ENCODE measurements at places on chromosomes 12 and 14.

DNA sequence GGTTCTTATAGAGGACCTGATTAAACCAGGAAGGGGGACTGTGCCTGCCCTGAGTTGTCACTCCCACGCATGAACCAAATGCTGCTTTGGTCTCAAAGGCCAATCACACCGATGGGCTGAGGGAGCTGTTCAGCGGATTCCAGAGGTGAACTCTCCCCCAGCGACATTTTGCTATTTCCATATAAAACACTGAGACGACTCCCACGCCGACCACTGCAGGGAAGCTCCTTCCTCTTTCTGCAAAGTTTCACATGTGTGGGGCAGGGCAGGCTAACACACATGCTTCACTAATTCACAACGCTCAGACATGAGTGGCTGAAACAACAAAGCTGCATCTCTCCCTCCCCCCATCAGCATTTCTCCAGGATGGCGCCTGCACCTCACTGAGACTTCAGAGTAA lies 37.8 kb upstream of the TMEM132D start:
- no peak for DNase-seq

- DNase-seq, result no peak
Observed at GRCh38 chr12:19800884-19801283, 361.6 kb downstream of the AEBP2 start.

GRCh38 chr14:51020024-51020710 lies 74.7 kb downstream of the TRIM9 start:
- no peak for DNase-seq

- DNase-seq, result no peak
Observed at GRCh38 chr12:2560356-2560755, 234.4 kb upstream of the FKBP4 start.

DNA sequence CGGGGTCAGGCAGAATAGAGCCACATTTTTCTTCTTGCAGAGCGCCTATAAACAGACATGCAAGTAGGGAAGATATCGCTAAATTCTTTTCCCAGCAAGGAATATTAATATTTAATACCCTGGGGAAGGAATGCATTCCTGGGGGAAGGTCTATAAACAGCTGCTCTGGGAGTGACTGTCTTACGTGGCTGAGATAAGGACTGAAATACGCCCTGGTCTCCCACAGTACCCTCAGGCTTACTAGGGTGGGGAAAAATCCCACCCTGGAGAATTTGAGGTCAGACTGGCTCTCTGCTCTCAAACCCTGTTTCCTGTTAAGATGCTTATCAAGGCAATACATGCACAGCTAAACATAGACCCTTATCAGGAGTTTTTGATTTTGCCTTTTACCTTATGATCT lies 262.3 kb downstream of the CEP128 start:
- no peak for DNase-seq

DNA sequence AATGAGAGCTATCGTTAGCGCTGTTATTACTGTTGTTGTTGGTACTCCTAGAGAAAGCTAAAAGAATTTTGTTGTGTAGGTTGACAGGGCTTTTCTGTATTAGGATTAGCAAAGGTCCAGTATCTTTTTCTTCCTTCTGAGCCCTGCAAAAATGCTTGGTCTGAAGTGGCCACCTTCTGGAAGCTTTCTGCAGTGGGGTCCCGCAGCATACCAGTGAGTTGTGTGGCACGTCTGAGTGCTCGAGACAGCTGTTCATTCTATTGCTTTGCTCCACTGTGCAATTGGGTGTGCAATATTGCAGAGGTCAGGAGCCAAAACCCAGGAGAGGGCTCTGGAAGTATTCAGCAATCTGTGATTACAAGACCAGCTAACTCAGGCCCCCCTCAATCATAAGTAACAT lies 57.1 kb downstream of the CCDC60 start:
- DNase-seq, result no peak

GRCh38 chr12:29807129-29807528 lies 23.4 kb upstream of the TMTC1 start:
- no peak for DNase-seq

DNA sequence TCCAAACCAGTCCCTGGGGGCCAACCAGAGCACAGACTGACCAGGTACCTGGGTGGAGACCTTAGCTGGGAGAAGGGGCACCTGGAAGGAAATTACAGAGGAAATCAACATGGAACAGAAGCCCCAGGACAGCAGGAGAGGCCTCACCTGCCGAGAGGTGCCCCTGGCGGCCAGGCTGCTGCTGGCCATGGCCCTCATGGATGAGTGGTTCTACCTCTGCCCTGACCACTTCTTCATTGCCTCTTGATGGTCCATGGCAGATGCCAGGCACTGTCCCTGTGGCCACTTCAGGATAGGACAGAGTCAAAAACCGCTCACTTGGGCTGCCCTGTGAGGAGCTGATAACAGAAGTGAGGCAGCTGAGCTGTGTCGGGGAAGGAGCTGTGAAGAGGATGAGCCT lies 73.1 kb upstream of the GNG2 start:
- DNase-seq, result no peak

DNA sequence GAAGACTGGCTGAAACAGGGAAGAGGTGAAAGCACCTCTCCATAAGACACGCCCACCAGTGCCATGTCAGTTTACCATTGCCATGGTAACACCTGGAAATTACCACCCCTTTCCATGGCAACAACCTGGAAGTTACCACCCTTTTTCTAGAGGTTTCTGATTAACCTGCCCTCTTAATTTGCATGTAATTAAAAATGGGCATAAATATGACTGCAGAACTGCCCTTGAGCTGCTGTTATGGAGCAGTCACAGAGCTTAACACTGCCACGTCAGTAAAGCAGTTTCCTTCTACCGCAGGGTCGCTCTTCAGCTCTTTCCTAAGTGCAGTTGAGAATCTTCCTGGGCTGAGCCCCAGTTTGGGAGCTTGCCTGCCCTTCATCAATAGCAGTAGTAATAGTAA lies 55.2 kb downstream of the RASSF3 start:
- no peak for DNase-seq

GRCh38 chr12:22691319-22691718 lies 66.3 kb downstream of the ETNK1 start:
- DNase-seq, result no peak

DNA sequence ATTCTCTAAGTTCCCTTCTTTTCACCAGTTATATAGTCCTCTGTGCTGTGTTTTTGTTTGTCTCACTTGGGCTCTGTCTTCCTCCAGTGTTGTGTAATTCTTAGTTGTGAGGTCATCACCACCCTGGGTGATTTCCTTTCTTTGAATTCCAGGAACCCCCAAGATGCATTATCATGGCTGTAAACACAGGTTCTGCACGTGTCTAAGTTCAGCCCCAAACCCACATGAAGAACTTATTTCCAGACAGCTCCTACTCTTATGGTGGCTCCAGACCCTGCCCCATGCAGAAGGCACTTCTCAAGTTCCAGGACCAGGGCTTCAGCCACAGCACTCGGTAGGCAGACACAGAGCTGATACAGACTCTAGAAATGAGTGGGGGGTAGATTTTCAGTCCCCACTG lies 560.5 kb downstream of the BCL11B start:
- DNase-seq, result no peak

- DNase-seq, result no peak
Observed at GRCh38 chr14:50953502-50953901, 9.2 kb upstream of the PYGL start.

GRCh38 chr14:95725685-95726336 lies 11.9 kb upstream of the TCL1A start:
- no peak for DNase-seq

DNA sequence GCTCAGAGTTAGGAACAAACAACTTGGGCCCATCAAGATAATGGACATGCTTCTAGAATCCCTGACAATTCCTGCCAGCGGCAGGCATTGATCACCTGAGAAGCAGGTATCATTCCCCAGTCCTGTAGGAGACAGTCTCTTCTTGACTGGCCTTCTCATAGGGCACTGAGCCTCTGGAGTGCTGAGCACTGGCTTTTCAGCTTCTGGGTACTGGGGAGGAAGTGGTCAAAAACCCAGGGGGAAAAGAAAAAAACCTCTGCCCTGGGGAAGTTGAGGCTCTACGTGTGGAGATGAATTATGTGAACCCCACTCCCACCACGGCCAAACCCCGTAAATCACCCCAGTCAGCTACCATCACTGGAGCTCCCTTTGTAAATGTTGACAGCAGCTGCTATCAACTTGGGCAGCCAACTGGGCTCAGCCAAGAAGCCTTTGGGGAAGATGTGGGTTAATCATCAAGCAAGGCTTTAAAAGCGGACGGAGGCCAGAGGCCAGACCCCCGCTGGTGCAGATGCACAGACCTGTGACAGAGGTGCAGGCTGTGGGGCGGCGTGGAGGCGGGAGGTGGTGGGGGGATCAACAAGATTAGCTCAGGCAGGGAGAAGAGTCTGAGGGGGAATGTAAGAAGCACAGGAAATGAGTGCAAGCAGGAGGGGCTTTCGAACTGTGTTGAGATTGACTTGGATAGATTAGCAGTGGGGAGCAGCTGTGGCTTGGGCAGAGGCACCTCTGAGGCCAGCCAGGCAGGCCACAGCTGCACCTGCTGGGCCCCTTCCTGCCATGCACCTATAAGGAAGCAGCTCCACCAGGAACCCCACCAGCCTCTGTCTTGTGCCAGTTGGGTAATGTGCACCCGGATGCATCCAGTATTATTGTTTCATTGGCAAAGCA lies 105.4 kb upstream of the HIF1A start:
- DNase-seq, result no peak

- DNase-seq, result no peak
Observed at GRCh38 chr12:89247967-89248366, 104.3 kb downstream of the DUSP6 start.

DNA sequence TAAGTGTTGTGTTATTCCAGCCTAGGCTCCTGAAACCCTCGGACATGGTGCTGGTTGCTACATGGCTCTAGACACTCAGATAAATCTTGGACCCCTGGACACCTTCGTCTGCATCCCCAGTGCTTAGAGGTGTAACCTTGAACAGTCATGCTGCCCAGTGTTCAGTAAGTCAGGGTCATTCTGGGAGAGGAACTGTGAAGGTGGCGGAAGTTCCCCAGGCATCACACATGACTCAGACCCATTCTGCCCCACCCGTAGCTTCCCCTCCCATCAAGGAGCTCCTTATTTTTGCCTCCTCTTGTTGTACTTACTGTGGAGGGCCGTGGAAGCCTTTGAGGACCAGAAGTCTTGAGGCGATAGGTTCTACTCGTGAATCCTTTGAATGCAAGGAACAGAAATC lies 18.1 kb upstream of the SSPN start:
- DNase-seq, result no peak

DNA sequence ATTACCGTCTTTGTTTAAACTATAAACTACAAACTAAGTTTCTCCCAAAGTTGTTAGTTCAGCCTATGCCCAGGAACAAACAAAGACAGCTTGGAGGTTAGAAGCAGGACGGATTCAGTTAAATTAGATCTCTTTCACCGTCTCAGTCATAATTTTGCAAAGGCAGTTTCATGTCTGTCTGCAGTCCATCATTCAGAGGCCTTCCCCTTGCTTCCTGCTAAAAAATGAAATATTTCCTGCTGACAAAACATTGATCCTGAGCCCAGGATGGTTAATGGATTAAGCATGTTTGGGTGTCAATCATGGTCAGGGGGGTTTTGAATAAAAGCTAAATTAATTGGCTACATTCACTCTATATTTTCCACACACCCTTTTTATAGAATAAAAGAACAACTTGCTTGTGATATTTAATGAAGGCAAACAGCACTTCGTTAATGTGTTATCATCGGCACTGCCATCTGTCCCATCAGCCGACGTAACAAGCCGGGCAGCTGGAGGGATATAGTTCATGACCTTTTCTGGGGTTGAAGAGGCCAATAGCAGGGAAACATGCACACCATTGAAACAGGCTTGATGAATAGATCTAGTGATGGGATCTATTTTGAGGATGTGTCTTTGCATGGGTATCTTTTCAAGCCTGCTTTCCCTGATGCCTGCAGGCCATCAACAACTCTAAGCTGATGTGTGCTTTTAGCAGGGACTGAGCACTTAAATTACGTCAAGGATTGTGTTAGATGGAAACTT lies 521.3 kb upstream of the TMEM132C start:
- no peak for DNase-seq

GRCh38 chr12:28824193-28824846 lies 324.8 kb upstream of the FAR2 start:
- DNase-seq, result no peak

DNA sequence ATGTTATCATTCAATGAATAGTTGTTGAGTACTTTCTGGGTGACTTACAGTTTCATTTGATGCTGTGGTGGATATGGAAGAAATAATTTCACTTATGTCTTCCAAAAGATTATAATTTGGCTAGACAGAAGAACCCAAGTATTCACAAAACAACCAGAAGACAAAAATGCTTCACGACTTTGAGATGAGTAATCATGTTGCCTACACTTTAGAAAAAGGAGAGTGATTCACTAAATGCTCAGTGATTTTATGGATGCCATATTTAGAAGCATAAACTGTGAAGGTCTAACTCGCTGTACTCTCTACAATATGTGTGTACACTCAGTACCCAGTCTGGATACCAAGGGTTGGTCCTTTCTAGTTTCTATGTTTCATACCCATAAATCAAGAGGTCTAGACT lies 101.3 kb upstream of the E2F7 start:
- DNase-seq, result no peak

DNA sequence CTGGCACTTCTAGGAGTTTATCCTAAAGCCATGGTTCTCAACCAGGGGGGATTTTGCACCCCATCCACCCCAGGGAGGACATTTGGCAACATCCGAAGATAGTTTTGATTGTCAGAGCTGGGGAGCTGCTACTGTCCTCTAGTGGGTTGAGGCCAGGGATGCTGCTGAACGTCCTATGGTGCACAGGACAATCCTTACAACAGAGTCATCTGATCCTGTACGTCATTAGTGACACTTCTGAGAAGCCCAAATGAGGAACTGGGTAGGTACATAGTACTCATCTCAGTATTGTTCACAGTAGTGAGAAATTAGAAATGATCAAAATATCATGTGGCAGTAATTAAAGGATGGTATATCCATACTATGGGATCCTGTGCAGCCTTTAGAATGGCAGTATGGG lies 185.1 kb downstream of the CHST11 start:
- DNase-seq, result no peak

DNA sequence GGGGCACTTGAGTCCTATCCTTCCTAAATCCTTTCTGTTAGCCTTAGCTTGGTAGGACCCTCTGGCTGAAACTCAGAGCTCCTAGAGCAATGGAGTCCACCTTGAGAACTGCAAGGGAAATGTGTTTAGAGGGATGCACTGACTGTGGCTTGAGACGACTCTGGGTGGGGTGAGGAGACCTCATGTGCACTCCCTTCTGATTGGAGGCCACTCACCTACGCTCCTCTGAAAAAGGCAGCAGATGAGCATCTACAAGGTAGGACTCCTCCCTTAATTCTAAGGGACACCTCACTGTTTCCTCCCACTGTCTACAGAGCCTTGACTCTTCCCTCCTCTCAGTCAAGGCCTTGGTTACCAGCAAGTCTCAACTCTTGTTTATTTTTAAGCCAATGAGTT lies 1.0 kb downstream of the MAP3K12 start:
- no peak for DNase-seq

DNA sequence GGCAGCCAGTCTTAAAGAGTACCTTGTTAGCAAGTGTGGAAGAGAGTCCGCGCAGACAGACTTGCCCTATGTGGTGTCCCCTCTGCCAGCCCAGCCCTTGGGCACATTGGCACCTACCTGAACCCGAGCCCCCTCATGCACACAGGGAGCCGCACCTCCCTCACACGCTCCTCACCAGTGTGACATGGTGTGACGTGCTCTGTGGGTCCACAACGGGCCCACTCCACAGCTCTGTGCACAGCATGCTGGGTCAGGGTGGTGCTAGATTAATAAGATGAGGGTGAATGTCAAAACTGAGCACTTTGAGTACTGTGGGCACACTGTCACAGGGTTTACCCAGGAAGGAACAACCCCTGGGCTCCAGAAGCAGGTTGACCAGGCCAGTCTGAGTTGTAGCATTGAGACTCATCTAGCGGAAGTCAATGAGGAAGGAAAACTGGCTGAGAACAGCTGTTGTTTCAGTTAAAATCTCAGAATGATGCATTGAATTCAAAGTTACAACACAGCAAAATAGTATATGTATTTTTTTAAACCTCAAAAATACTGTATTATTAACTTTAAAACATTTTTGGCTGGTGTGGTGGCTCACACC lies 53.4 kb upstream of the AMN start:
- no peak for DNase-seq
